ENCODE measurements at places on chromosomes 16 and 17.

DNA sequence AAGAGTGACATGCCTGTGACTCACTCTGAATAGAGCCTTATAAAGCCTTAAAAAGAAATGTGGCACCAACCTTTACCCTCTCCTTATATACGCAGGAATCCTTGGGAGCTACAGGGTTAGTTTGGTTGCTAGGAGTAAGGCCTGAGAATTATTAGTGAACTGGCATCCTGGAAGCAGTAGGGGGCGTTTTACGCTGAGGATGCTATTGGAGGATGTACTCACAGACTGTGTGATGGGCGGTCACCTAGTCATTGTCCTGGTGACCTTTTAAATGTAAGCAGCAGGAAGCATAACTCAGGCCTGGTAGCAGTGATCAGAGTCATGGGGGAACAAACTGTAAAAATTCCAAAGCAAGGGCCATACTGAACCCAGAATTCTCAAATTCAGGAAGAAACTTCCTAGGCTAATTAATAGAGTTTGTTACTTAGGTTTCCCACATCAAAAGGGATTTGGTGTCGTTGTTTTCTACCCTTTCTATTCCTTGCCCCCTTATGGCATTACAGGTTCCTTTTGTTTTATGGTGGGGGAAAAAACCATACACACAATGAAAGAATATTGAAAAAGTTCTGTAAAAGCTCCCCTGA, 153.8 kb downstream of the SNX11 start:
- DNase-seq: no peak

GRCh38 chr16:51763072-51763661, 612.1 kb upstream of the SALL1 start:
- no peak for DNase-seq

DNA sequence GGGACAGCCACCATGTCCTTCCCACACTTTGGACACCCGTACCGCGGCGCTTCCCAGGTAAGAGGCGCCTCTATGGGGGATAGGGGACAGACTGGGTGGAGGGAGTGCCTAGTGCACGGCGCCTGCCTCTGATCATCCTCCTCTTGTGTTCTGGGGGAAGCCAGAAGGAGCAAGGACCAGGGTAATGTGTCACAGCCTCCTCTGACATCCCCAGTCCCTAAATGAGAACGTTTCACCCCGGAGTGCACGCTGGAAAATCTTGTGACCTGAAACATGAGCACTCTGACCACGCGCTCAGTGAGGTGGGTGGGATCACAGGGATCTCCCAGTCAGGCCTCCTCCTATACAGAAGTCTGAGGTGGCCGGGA, 1.1 kb downstream of the IRX6 start:
- DNase-seq: no peak

GRCh38 chr17:4304417-4305027, 40.7 kb upstream of the ANKFY1 start:
- DNase-seq: peak; percentile 50

GRCh38 chr16:89545831-89546574, 14.5 kb upstream of the RPL13 start:
- no peak for DNase-seq

Measured in naive thymus-derived CD4-positive, alpha-beta T cell (primary cell).